ENCODE measurements at places on chromosomes 16 and 17. TPM values are rescaled to one million over a fixed set of nuclear protein-coding genes. Genes with fewer than 3 reads are reported as not detected.

SLC43A2 gene
- total RNA-seq = 38.7 TPM

THAP11 gene
- total RNA-seq = 33.2 TPM

CCL16 gene
- total RNA-seq = not detected

SDK2 gene
- 1.2 TPM for total RNA-seq

ROGDI gene
- total RNA-seq = 18.1 TPM

SPIRE2 gene
- total RNA-seq = 51.7 TPM

AGRP gene
- not detected for total RNA-seq

CBX2 gene
- total RNA-seq = 2.1 TPM

SYNGR3 gene
- 1.5 TPM for total RNA-seq

ABCA6 gene
- 5.9 TPM for total RNA-seq

SLC6A2 gene
- 0.16 TPM for total RNA-seq

TLCD2 gene
- total RNA-seq = 30.2 TPM

ITGAD gene
- total RNA-seq = 0.05 TPM

IGF2BP1 gene
- total RNA-seq = not detected

- DNase-seq = no peak
These were observed 147.7 kb upstream of the WSCD1 start for GRCh38 chr17:5922476-5922875.

DNA sequence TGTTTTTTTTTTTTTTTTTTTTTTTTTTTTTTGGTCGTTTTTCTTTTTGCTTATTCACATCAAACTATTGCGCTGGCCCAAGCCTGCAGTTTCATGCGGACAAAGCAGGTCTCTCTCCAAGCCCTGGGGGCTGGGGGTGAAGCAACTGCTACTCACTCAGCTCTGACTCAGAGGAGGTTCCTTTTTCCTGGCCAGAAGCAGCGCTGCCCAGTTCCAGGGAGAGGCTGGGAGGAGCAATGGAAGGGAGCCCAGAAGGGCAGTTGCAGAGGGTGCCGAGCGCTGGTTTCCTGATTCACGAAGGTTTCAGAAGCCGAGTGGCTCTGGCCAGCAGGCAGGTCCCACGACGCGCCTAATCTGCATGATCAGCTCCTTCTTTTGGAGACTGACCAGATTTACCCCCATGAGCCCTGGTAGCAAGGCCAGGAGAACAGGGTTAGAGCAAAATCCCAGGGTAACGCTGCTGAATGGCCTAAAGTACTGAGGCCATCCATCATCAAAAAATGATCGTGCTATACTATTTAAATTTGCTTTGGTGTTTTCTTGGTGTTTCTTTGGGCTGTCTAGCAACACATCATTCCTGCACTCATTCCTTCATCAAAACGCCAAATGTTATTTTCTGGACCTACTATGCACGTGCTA lies 144.7 kb upstream of the SOX9 start:
- peak; percentile 89 for DNase-seq

DNA sequence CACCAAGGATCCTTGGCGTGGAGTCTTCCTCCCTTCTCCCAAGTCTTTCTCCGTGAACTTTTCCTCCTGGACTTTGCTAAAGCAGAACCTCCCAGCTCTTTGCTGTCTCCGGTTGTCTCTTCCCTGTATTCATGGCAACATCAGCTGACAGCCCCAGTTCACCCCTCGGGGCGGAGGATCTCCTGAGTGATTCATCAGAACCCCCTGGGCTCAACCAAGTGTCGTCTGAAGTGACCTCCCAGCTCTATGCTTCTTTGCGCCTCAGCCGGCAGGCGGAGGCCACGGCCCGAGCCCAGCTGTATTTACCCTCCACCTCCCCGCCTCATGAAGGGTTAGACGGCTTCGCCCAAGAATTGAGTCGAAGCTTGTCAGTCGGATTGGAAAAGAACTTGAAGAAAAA lies 943 bp downstream of the CNTROB start:
- peak; percentile 61 for DNase-seq

DNA sequence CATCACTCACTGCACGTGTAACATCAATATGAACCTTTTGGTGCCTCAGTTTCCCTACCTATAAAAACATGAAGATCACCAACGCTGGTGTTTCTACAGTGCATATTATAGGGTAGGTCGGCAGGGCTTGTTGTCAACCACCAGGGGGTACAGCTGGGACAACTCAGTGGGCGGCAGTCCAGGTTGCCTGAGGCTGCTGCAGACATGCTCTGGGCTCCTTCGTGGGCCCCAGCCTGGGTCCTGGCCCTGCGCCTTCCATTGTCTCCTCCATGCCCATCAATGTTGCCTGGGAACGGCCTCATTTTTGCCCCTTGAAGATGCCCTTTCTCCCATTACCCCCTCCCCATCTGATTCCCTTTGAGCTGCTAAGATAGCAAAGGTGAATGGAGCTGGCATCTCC lies 89.8 kb downstream of the GSG1L start:
- DNase-seq = no peak

- DNase-seq = no peak
These were observed 589.8 kb upstream of the CDH5 start for GRCh38 chr16:65776639-65777183.

DNA sequence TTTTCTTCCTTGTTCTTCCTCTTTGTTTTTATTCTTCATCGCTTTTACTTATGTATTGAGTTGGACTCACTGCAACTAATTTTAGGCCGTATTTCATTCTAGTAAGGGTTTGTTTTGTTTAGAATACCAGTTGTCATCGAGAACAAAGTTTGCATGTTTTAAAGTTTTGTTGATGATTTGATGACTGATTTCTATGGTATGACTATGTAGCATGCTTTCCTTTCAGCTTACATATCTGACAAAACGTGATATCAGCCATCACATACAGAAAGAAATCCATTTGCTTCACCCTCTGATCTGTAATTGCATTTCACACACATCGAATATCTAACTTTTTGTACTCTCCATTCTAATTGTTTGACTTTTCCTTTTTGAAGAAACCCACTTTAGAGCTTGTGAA lies 4.0 kb downstream of the PRKCA start:
- DNase-seq = no peak

GRCh38 chr16:4450931-4451519 lies 23.4 kb downstream of the NMRAL1 start:
- no peak for DNase-seq

GRCh38 chr17:73105431-73105830 lies 12.9 kb upstream of the SLC39A11 start:
- no peak for DNase-seq

DNA sequence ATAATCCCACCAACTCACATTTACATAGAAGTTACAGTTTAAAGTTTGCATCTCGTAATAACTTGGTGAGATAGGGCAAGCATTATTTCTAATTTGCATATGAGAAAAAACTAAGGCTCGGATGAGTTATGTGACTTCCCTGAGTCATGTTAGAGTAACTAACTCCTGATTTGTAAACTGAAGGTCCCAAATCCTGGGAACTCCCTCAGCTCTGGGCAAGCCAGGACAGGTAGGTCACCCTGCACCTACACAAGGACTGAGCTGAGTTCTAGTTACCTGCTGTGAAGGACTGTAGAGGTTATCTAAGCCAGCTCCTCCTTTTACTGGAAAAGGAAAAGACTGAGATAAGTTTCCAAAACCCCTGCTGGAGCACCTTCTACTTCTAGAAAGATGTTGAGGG lies 92.1 kb upstream of the HLF start:
- no peak for DNase-seq

GRCh38 chr16:66334853-66335574 lies 31.5 kb upstream of the CDH5 start:
- no peak for DNase-seq

DNA sequence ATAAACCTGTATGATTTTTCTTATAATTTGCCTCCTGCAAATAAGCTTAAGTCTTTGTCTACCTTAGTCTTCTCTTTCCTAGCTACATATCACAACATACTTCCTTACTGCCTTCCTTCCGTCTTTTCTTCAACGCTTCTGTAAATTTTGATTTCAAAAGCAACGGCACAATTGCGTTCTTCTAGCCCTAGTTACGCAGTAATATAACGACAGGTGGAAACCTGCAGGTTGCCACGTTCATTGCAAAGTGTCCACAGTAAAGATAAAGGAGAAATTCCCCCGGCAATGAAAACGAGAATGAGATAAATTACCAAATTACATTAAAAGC lies 546 bp upstream of the PSMD7 start:
- DNase-seq = no peak

DNA sequence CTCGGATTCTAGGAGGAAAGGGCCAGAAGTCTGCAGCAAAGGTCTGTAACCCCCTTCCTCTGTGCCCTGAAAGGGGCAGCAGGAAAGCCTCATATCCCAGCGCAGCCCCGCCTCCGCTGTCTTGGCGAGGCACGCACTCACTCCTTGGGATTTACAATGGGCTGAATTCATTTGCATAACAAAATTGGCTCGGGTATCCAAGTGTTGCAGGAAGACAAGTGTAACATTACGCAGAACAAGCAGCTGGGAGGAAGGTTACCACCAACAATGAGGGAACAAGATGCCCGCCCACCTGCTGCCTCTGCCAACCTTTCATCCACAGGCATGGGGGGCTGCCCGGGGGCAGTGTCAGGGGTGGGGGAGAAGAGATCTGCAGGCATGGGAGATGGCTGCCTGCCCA lies 130.4 kb downstream of the MRM1 start:
- no peak for DNase-seq

DNA sequence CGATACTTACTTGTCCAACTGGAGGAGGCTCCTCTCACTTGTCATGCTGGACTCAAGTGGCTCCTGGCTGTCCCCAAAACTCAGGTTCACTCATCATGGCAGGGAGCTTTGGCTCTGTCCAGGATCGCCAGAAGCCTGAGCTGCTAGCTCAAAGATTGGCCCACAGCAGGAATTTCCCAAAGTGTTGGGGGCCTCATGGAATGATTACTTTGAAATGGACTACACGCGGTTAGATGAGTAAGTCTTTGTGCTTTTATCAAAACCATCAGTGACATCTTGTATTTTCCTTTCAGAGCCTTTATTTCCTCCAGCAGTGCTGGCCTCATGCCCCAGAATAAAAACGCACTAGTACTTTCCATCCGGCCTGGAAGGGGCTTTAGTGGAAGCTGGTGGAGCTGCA lies 29.2 kb upstream of the PHB1 start:
- no peak for DNase-seq

GRCh38 chr17:49229805-49230600 lies 584 bp downstream of the PHOSPHO1 start:
- no peak for DNase-seq

GRCh38 chr16:2170080-2170479 lies 14.5 kb downstream of the TRAF7 start:
- DNase-seq = no peak

DNA sequence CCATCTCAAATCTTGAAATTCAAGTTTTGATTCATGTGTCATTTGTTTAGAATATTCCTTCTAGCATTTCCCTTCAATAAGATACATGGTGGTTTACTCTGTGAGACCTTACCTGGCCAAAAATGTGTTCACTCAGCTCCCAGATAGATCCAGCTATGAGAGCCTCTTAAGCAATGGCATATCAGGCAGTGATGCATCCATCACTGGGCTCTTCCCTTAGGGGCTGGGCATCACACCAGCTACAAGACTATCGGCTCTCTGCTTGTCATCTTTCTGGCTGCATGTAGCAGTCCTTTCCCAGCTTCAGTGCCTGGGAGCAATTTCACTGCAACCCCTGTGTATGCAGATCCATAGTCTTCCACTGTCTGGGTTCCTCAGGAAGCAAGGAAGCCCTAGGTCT lies 40.6 kb downstream of the GOSR1 start:
- no peak for DNase-seq

DNA sequence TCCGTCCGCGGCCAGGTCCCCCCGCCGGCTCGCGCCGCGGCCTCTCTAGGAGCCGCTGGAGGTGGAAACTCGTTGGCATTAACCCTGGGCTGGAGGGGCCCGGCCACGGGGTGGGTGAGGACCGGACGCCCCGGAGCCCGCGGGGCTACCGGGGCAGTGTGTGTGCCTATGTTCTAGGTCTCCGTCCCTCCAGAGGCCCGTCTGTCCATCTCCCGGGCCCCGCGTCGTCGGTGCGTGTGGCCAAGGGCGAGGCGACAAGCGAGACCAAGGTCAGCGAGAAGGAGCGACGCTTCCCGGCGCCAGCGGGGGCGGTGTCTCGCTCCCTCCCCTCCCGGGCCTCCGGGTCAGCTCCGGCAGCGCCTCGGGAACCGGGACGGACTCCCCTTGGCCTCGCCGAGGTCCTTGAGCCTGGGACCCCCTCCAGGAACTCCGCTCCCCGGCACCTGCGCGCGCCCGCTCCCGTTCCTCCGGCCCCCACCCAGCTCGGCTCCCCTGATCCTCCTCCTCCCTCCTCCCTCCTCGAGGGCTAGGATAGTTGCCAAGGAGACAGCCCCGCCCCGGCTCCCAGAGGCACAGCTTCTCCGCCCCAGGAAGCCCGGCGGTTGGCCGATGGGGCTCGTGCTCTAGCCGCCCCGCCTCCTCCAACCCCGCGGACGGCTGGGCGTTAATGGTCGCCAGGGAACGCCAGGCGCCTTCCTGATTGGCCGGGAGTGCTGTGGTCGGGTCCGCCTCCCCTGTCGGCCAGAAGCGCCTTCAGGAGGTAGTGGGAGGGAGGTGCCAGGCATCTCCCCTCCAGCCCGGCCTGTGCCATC lies 663 bp upstream of the ZNF768 start:
- peak; percentile 99 for DNase-seq

- DNase-seq = no peak
These were observed 162.1 kb upstream of the AXIN2 start for GRCh38 chr17:65723431-65724151.

- DNase-seq = no peak
These were observed 1.8 kb downstream of the PLLP start for GRCh38 chr16:57282510-57283213.

GRCh38 chr17:628089-628941 lies 86.3 kb downstream of the VPS53 start:
- no peak for DNase-seq

DNA sequence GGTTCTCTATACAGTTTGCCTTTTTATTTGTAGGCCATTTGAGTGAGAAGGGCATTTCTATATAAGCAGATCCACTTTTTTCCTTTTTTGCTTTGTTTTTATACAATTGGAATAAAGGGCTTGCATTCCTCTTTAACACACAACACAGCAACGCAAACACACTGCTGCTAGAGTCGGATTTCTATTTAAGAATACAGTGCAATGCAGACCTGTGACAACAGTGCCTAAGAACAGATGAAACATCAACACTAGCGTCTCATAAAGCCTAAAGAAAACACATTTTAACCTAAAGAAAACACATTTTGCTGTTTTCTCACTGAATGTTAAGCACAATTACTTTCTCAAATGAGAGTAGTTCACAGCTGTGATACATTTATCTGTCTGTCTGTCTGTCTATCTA lies 1141.1 kb downstream of the CDH11 start:
- no peak for DNase-seq

DNA sequence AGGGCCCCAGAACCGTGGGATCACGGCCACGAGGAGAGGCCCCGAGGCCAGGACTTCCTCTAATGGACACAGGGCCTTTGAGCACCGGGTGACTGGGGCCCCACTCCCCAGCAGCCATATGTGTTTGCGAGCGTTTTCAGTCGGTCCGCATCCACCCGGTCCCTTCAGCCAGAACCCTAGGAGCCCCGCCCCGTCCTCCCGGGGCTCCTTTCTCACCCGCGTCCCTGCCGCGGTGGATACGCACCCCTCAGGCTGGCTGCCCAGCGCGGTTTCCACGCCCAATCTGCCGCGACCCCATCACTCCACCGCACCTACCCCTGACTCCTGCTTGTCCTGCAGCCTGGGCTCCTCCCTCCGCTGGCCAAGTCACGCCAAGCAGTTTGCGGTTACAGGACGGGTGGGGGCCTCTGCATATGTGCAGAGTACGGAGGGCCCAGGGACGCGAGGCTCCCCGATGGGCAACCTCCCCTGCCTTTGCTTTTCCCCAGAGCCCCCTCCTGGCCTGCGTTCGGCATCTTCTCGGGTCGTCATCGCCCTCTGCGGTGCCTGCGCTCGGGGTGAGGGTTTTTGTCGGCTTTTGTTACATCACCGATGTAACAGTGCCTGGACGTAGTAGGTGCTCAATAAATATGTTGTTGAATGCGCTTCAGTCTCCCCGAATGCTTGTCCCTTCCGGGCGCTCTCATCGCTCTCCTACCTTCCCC lies 1.0 kb upstream of the TTYH2 start:
- peak; percentile 36 for DNase-seq

All from colonic mucosa (tissue), 4 donors.